ENCODE measurements at places on chromosomes 12 and 14. TPM values are rescaled to one million over a fixed set of nuclear protein-coding genes. Genes with fewer than 3 reads are reported as not detected.

Gene KCNMB4
- total RNA-seq: 6.1 TPM

Gene RAD9B
- 0.23 TPM for total RNA-seq

Gene LRR1
- 42.9 TPM for total RNA-seq

Gene DCD
- total RNA-seq: not detected

Gene MYF5
- total RNA-seq: not detected

Measured in neural crest cell (in vitro differentiated cells).